DMS79 treated with DMSO at 0.1 percent for 48 hours (cell line): ENCODE measurements at places on chromosomes 13 and 19.

- peak; percentile 95 for DNase-seq
These were observed 571 bp downstream of the ZNF653 start for GRCh38 chr19:11505032-11505503.

- DNase-seq, result peak; percentile 27
These were observed 751 bp downstream of the ZNF584 start for GRCh38 chr19:58409010-58409790.

GRCh38 chr13:70995338-70995737 is 871.7 kb downstream of the DACH1 start:
- no peak for DNase-seq

DNA sequence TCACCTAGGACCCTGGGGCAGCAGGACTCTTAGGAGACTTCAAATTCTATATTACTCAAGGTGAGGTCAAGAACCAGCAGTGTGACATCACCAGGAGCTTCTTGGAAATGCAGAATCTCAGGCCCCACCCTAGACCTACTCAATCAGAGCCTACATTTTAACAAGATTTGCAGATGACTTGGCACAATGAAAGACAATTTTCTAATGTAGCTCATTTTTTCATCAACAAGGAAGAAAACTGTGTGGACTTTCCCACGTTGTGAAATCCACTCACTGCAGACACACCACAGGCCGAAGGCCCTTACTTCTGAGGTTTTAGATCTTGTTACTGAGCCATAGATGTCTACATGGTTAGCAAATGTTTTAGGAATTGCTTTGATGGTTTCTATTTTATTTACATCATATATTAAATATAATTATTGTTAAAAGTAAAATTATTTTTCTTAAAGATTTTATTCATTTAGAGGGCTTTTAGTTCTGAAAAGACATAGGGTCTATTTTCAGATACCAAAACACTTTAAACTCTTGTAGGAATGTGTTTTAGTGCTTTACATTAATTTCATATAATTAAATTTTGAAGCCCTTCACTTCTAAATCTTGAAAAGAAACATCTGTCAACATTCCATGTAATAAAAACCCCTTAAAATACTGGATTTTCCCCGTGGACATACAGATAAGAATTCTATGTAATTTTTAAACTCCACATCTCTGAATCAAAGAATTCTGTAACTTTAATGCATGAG is 18.5 kb upstream of the STARD13 start:
- no peak for DNase-seq

DNA sequence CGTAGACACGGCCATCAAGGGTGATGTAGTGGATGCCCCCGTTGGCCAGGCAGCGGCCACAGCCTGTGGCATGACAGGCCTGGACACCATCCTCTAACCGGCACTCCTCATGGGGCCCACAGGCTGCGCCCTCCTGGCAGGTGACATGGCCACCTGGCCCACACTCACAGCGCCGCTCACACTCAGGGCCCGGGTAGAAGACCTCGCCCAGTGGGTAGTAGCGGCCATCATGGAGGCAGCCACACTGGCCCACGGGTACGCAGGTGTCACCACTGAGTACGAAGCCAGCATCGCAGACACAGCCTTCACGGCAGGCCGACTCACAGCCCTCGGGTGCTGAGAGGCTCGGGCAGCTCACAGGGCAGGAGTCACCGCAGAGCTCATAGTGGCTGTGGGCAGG is 27.2 kb upstream of the FBL start:
- DNase-seq, result no peak

DNA sequence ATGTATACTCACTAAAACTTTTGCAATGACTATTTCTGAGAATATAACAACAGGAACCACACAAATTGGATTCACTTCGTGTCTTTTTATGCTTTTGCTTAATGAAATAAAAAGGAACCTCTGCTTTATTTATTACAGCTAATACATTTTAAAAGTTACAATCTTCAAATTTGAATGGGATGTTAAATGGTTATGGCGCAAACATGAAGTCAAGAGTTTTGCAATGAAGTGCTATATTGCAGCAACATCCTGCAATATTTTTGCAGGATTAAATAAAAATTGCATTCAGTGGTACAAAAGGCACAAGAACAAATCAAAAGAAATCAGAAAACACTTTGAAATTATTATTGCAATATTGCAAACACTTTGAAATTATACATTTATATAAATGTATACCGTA is 1519.0 kb upstream of the MIR17HG start:
- DNase-seq, result no peak

- DNase-seq, result no peak
These were observed 346.1 kb downstream of the IRS2 start for GRCh38 chr13:109440320-109440719.

DNA sequence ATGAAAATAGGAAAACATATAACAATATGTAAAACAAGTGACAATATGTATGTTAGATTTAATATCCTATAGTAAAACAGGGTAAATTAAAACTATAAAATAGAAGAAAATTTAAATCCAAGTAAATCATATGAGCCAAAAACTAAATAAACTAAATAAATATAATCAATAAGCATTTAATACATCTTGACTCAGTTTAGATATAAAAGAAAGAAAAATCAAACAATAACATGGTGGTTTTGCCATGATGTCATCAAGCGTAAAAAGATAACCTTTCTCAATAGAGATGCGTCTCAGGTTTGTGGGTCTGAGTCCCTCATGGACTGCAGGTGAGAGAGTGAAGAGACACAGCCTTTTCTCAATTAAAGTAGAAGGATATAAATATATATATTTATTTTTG is 26.6 kb upstream of the ZNF331 start:
- DNase-seq, result no peak
